ENCODE measurements at places on chromosomes 3 and 15.
A peak's percentile ranks its signal among the peaks of the same experiment; 100 is the strongest.

DNA sequence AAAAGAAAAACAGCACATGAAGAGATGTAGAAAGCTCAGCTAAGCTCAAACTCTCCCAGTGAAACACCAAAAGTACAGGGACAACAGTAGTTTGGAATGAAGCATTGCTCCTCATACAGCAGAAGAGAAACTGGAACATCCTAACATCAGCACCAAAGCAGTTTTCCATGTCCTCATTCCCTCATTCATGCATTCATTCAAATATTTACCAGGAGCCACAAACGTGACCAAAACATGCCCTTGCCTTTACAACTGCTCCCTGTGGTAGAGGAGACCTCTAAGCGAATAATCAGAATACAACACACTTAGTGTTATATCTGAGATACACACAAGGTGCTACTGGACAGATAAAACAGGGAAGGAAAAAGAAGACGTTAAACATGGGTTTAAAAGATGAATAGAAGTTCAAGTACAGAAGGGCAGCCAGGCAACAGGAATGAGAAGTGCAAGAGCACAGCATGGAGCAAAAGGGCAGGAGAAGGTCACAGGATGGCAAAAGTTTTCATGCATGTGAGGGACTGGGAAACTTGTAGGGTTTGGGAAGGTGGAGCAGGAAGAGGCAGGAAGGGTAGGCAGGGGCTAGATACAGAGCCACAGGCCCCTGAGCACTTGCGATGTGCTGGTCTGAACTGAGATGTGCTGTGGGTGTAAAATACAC, 58.5 kb upstream of the LMCD1 start:
- no peak for DNase-seq

DNA sequence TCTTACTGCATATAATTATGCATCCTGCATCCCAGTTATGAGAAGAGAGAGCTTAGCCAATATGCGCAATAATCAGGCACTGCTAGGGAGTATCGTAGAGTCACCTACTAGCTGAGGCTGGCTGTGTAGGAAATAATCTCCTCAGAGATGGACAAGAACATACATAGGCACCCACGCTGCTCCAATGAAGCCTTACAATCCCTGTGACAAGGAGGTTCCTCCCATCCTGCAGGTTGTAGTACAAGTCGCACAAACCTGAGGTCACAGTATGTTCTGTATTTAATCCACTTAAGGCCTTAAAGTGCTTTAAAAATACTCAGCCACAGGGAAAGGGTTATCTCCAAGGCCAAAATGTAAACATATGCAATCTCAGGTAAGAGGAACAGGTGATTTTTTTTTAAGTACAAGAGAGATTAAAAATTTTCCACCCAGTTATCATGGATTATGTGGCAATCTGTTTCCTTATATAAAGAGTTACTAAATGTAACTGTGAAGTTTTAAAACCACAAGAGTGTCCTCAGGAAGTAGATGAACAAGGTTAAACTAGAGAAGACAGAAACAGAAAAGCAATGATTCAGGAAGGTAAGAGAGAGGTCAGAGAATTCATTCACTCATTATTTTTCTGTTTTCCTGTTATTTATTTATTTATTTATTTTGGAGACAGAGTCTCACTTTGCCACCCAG, 7.5 kb upstream of the COLQ start:
- peak; percentile 6 for DNase-seq

- DNase-seq, result no peak
Observed at GRCh38 chr15:89777073-89777751, 1.1 kb downstream of the MESP2 start.

DNA sequence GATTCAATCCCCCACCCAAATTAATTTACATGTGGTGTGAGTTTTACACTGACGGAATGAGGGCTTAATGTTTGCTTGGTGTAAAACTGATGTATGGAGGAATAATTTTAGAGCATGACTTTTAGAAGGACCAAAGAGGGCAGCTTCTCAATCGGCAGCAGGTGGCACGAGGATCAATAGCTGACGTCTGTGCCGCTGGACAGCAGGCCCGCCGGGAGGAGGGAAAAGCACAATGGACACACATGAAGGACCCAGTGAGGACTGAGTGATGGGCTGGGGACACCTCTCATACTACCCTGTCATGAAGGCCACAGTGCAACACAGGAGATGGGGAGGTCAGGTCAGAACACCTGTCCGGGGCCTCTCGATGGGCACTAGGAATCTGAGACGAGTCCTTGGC, 61.4 kb upstream of the NSMCE3 start:
- DNase-seq, result no peak

GRCh38 chr15:82829234-82829633, 19.8 kb downstream of the WHAMM start:
- no peak for DNase-seq

GRCh38 chr3:14319654-14320182, 82.7 kb upstream of the SLC6A6 start:
- peak; percentile 24 for DNase-seq

- DNase-seq, result no peak
Observed at GRCh38 chr15:40247406-40247971, 8.6 kb downstream of the PAK6 start.

DNA sequence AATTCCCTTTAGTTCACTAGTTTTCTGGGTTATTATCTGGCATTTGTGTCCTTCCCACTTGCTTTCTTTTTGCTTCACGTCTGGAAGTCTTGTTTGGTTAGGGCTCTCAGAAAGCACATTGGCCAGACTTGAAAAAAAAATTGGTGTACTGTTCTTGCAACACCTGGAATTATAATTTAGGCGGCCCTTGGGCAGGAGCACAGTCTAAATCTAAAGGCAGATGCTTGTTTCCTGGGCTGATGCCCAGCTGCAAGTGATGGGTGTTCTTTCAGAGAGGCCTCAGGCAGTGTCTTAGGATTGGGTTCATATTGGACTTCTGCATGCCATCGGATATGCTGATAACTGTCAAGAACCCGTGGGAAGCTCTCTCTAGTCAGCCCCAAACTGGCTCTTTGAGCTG, 521.5 kb downstream of the PDCD6IP start:
- no peak for DNase-seq

GRCh38 chr15:39479911-39480310, 101.0 kb upstream of the THBS1 start:
- no peak for DNase-seq

- no peak for DNase-seq
Observed at GRCh38 chr15:80990955-80991354, 1.3 kb upstream of the MESD start.

GRCh38 chr15:100073982-100074381, 267.8 kb downstream of the ADAMTS17 start:
- DNase-seq, result no peak

- DNase-seq, result peak; percentile 12
Observed at GRCh38 chr15:22979238-22980188, 655 bp downstream of the CYFIP1 start.

- DNase-seq, result no peak
Observed at GRCh38 chr3:7447197-7447769, 586.4 kb downstream of the GRM7 start.

DNA sequence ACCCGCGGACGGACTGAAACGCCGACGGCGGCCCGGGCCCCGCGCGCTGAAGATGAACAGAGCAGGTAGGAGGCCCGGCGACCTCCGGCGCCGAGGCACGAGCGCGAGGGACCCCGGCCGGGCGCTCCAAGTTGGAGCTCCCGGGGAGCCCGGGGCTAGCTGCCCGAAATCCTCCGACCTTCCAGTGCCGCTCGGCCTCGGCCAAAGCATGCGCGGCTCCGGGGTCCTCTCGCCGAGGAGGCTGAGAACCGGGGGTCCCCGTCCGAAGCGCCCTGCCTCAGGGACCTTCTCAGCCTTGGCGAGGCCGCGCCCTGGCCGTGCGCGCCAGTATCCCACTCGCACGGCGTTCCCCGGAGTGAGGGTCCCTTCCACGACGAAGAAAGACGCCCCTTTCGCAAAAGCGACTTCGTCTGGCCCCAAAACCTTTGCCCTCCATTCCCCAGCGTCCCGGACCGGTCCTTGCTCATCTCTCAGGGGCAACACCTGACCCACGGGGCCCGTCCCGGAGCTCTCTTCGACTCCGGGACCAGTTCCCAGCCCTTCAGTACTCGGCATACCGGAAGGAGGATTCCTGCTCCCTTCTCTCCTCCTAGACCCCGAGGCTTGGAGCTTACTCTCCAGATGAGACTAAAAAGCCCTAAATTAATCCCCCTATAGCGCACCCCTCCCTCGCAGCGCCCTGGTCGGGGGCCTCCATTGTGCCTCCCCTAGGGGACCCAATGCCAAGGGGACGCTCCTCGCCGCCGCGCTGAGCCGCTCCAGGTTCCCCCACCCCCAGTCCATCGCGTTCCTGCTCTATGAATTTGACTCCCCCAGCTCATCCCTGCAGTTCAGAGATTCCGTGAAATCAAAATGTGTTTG, 7.7 kb upstream of the FGD5 start:
- DNase-seq, result no peak

DNA sequence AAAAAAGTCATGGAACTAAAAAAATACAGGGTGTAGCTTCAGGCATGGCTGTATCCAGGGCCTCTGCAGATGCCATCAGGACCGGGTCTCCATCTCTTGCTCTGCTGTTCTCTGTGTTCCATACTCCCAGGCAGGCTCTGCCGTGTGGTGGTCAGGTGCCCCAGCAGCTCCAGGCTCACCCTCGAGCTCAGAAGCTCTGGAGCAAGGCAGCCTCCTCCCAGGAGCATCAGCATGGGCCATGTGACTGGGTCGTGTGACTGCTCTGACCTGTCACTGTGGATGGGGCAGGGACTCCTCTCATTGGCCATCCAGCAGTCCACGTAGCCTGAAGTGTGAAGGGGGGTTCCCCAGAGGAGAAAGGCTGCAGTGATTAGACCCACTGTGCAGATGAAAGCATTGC, 8.5 kb downstream of the FBLN2 start:
- DNase-seq, result no peak

GRCh38 chr3:10957976-10958749, 34.4 kb upstream of the SLC6A1 start:
- no peak for DNase-seq

- DNase-seq, result no peak
Observed at GRCh38 chr3:147391781-147392624, 14.3 kb downstream of the ZIC4 start.

- DNase-seq, result no peak
Observed at GRCh38 chr3:138007898-138008297, 2.1 kb upstream of the CLDN18 start.

GRCh38 chr3:100125161-100125938, 11.0 kb upstream of the FILIP1L start:
- DNase-seq, result no peak

DNA sequence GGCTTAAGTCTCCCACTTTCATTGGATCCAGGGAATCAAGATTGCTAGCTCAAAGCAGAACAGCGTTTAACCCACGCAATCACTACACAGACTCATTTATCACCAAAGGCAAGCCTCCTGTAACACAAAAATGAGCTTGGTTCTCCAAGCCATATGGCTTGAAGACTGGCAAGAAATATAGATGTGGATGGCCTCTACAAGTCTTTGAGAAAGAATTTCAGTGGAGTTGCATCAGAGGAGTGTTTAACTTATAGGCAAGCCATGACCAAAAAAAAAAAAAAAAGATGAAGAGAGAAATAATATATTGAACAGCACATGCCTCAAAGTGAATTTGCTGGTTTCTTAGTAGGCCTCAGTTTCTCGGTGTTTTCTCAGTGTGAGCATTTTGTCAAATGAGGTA, 27.3 kb downstream of the PDZRN3 start:
- no peak for DNase-seq

DNA sequence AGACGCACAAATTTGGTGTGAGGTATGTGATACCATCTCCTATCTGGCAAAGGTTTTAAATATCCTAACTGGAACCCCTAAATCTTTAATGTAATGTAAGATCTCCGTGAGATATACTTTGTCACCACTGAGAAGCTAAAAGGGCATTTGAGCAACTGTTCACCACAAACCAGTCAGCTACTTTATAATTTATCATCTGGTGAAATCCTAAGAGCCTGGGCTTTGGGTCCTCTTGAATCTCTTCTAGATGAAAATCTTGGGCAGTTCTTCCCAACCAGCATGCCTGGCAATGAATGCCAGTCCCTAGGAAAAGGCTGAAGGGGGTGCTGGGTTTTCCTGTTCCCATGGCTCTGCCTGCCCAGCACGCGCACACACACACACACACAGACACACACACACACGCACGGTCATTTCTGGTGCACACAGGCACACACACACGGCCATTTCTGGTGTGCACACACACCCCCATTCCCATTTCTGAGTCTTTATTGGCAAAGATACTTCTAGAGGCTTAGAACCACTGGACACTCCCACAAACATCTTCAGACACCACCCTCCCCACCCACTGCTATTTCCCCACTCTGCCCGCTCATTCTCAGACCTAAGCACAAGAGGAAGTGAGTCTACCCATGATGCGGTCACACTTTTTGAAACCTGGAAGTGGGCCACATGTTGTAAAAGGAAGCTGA, 72.6 kb downstream of the MYO1E start:
- peak; percentile 71 for DNase-seq

GRCh38 chr15:66067687-66068086, 185.9 kb downstream of the MEGF11 start:
- DNase-seq, result no peak

DNA sequence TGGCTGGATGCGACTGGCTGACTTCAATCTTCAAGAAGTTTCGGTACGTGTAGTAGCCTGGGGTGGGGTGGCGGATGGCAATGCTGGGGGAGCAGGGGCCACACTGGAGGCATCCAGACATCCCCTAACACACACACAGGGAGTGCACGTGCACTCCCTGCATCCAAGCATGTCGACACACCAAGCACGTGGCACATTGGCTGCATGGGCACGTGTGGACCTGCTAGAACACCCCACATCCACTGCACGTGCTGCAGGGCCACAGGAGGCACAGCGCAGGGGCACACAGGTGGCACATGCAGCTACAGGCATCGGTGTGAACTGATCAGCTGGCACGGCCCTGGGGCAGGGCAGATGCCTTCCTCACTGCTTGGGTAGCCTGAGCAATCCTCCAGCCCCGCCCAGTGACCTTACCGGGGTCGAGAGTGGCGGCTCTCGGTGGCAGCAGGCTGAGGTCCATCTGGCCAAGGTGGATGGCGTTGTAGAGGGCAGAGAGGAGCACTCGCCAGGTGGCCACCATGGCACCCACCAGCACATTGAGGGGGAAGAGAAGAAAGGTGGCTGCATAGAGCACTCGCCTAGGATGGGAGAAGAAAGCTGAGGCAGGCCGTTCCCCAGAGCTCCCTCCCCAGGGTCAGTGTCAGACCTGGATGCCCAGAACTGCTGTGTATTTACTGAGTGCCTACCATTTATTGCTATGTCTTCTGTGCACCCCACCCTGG, 7.5 kb downstream of the ISLR start:
- DNase-seq, result no peak

DNA sequence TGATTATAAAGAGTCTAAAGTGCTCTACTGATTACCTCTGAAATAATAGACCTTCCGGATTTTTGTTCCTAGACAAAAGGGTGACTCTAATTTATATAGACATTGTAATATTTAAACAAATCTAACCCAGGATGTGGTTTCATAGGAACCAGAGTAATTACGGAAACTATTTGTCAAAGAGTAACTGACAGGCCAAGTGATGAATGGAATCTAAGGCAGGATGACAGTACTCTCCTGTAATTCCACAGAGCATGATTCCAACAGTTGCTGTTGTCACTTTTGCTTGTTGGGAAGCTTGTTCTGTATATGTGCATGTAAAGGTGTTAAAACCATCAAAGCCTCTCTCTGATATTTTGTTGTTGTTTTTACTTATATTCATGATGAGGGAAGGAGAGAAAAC, 1141.0 kb downstream of the IGSF11 start:
- no peak for DNase-seq

All from CD4-positive, alpha-beta T cell treated with Interleukin-1 beta for 1 hour (primary cell).